ENCODE measurements at places on chromosomes 16 and 17. TPM values are rescaled to one million over a fixed set of nuclear protein-coding genes. Genes with fewer than 3 reads are reported as not detected.

Gene PSMC3IP
- 2.9 TPM for polyA plus RNA-seq

Gene FBRS
- polyA plus RNA-seq, result 30.5 TPM

Gene GINS3
- 6.9 TPM for polyA plus RNA-seq

Gene ASPHD1
- not detected for polyA plus RNA-seq

Gene FOXC2
- 1.2 TPM for polyA plus RNA-seq

Gene IRX5
- polyA plus RNA-seq, result 21.8 TPM

Gene FN3K
- polyA plus RNA-seq, result 93.1 TPM

Gene MMP15
- 31.4 TPM for polyA plus RNA-seq
